Mesenchymal stem cell (in vitro differentiated cells and primary cell): ENCODE measurements at places on chromosomes 12 and 14.

- peak; percentile 45 for DNase-seq
These were observed 18.4 kb downstream of the TMPO start for GRCh38 chr12:98533723-98534251.

DNA sequence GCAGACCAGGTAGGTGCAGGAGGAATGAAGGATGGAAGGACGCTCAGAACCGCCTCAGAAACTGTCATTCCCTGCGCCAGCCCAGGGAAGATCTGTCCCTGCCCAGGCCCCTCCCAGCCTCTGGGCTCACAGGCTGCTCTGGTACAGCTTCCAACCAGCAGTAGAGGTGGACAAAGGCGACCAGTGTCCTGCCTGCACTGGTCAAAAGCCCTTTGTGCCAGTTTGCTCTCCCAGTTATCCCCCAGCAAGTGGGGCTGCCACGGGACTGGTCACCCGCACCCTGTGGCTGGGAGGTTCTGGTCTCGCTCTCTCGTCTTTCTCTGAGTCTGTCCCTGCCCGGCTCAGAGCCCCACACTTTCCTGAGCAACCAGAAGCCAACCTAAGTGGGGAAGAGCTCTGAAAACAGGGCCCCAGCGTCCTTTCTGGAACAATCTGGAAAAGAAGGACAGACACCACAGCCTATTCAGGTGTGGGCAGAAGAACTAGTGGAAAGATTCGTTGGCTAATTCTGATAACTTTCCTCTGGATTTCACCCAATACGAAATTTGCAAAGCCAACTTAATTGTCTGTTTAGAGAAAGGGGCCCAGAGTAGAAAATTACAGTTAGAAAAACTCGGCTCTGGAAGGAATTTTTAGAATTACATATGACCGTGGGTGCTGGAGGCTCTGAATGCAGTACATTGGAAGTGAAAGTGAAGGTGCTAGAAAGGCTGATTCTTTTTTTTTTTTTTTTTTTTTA is 21.7 kb downstream of the SNRNP35 start:
- DNase-seq, result no peak

DNA sequence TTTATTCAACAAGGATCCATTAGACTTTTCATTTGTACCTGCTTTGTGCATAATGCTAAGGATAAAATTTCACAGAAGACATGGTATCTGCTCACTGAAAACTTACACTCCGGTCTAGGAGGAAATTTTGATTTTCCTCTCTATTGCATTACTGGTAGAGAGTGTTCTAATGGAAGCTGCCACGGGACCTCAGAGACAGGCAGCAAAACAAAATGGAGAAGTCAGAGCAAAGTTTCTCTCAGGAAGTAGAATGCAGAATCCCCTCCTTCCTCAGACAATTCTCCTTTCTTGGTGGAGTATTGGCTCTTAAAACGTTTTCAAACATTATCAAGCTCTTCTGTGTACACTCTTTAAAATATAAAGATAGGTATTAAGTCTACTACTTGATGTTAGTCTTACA is 12.3 kb downstream of the CLEC2B start:
- no peak for DNase-seq

DNA sequence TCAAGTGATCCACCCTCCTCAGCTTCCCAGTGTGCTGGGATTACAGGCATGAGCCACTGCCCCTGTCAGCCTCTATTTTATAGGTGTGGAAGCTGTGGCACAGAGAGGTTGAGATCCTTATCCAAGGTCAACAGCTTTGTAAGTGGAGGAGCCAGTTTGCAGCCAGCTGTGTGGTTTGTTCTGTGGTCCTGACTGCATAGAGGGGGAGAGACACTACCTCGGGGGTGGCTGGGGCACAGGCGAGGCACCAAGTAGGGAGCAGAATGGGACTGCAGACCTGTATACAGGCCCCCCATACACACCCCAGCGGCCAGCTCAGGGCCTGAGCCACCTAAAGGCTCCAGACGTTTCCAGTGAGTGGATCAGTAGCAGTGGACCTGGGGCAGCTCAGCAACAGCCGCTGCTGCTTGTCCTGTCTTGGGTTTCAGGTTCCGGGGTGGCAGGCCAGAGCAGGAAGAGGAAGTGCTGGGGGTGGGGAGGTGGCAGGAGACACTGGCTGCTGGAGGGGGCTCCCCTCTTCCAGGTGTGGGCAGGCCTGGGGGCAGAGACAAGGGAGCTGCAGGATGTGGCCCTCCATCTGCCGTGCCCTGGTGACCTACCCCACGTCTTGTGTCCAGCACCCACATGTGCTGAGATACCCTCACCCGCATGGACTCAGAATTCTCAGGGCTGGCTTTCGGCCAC is 11.0 kb downstream of the ORAI1 start:
- DNase-seq, result no peak

- DNase-seq, result no peak
These were observed 12.0 kb downstream of the MORN3 start for GRCh38 chr12:121657305-121658008.

GRCh38 chr14:95922080-95922479 is 45.4 kb downstream of the TUNAR start:
- no peak for DNase-seq

GRCh38 chr12:26754148-26754547 is 78.8 kb downstream of the ITPR2 start:
- no peak for DNase-seq

DNA sequence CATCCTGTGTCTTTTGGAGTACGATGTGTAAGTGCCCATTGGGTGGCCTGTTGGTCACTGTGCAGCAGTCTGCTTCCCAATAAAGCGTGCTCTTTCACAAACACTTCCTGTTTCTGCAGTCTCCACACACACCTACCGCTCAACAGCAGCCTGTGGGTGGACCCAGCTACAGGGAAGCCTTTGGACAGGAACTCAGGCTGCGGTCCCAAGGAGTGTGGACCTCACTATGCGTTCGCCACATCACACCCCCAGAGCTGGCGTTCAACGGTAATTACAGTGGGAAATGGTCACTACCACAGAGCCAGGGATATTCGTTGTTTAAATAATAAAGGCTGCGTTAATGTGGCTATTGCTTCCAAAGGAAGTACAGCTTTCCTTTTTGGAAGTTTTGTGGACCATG is 16.2 kb downstream of the PSMC1 start:
- no peak for DNase-seq

GRCh38 chr12:65156366-65156841 is 13.0 kb upstream of the LEMD3 start:
- no peak for DNase-seq

- DNase-seq, result no peak
These were observed 21.9 kb upstream of the MAP1LC3B2 start for GRCh38 chr12:116537101-116537904.

DNA sequence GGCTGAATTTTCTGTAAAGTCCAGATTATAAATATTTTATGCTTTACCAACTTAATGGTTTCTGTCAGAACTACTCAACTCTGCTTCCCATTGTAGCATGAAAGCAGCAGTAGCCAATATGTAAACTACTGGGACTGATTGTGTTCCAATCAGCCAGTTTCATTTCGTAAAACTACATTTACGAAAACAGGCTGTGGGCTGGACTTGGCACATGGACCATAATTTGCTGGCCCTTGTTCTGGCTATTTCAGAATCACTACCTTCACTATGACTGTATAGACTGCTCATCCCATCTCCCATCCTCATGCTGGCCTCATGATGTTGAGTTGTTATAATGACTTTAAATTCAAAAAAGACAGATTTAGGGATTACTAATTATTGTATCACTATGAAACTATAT is 38.7 kb downstream of the FAR2 start:
- DNase-seq, result no peak

DNA sequence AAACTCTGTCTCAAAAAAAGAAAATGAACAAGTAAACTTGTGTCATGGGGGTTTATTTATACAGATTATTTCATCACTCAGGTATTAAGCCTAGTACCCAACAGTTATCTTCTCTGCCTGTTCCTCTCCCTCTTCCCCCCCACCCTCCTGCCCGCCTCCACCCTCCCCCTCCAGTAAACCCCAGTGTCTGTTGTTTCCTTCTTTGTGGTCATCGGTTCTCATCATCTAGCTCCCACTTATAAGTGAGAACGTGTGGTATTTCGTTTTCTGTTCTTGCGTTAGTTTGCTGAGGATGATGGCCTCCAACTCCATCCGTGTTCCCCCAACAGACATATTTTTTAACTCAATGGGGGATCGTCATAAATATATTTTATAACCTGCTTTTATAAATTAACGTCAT is 12.3 kb downstream of the IL31 start:
- no peak for DNase-seq

DNA sequence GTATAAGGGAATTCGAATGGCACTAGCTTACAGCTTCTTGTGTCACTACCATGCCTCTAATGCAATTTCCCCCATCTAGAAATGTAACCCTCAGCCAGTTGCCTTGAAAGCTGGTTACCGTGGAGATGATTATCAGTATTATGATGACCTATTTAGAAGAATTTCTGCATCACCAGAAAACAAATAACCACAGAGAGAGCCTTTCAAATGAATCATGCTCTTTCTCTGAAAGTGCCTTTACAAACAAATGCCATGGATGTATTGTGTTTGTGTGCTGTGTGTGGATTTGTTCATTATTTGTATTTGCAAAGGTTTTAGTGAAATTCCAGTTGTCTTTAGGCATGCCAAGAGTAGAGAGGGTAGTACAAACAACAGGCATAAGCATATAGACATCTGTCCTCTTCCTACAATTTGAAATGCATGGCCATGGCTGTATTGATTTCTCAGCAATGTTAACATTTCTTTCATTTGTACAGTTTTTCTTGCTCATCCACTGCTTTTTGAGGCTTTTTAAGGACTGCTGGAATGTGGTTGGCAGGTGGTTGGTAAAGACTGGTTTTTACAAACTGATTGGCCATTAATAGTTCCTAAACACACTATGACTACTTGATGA is 266.5 kb downstream of the PAWR start:
- DNase-seq, result peak; percentile 96

GRCh38 chr14:101105045-101105444 is 201.5 kb upstream of the RTL1 start:
- DNase-seq, result no peak

- DNase-seq, result peak; percentile 89
These were observed 92.1 kb downstream of the LRRC74A start for GRCh38 chr14:76918256-76918781.

DNA sequence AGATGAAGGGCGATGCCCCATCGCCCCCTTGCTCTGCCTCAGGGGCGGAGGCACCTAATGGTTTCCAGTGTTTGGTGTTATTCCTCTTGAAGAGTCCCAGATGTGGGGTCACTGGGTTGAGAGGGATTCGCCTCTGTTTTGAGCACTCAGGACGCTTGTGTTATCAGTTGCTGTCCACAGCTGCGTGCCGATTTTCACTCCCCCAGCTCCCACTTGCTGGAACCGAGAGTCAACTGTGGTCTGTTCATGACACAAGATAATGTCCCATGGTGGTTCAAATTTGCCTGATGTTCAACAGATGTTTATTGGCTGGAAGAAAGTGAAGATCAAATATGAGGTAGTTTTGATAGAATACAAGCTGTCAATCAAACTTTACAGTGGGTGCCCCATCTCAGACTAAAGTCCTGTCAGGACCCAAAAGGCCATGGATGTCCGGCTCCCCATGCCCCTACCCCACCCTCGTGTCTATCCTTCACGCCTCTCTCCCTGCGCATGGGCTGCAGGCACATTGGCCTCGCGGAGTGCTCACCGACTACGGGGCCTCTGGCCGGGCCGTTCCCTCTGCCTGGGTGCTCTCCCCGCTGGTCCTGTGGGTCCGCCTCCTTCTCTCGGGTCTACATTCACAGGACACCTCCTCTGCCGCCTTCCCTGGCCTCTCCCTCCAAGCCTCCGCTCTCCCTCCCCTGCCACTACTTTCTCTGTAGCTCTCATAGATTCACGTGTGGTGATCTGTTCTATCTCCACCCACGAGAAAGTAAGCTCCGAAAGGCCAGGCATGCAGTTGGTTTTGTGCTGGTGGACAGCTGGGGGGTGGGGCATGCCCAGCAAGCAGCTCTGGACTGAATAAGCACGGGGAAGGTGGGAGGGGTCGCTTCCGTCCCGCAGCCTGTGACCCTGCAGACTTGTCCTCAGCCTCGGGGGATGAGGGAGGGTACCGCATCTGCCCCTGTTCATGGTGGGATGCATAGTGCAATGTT is 6.8 kb upstream of the TRAF3 start:
- DNase-seq, result no peak

GRCh38 chr14:105089746-105090492 is 24.7 kb upstream of the GPR132 start:
- no peak for DNase-seq

DNA sequence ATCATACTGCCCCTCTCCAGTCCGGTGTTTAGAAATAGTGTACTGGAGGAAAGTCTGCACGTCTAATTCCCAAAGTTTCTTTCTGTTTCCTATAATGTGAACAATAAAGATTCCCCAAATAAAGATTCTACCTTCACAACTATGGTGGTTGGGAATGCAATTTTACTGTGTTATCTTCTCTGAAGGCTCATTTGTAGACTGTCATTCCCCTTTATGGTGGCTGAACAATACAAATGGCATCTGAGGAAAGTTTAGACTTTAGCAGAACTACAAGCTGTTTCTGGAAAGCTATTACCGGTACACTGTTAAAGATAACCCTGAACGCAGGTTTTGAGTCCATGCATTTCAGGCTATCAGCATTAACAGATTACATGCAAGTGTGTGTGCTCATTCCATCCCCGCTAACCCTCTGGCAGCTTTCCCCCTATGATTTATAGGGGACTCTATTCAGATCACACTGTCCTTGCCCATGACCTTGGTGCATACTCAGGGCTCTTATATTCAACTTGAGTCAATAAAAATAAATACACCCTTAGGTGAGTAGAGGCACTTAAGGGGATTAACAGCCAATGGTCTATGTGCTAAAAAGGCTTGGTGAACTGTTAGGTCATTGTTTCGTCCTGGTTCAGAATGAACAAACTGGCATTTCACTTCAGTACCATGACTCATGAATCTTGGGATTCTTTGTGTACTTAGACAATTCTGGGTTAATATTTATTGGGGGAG is 60.7 kb upstream of the PYGL start:
- peak; percentile 57 for DNase-seq

DNA sequence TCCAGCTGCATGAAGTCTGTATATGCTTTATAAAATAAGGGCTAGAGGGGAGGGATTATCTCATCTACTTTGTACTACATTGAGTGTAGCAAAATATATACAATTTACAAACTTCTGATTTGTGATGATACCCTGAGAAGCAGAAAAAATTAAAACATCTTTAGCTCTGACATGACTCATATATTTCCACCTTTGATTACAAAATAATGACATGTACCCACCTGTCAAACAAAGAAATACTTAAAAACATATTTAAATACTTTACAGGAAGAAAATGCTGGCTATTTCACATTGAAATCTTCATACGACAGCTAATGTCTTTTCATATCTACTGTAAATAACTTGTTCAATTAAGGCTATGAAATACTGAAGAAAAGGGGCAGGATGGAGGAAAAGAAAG is 3.3 kb downstream of the GPR135 start:
- DNase-seq, result no peak

DNA sequence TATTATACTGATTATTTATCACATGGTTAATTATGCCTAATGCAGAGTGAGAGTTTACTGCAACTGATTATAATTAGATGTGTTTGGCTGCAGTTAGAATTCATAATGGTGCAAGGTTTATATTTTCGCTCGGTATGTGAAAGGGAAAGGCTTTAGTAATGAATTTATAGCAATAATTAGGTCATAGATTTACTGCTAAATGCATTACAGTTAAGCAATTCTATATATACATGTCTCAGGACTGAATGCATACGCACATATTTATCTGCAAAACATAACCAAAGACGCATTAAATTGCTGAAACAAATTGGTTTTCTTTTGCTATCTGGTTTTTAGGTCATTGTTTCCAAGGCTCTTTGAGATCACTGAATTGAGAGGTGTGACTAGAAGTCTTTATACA is 428.1 kb upstream of the PDE3A start:
- no peak for DNase-seq

- peak; percentile 94 for DNase-seq
These were observed 205.9 kb downstream of the KIF21A start for GRCh38 chr12:39237004-39237403.

GRCh38 chr12:94149781-94150239 is 1.4 kb downstream of the PLXNC1 start:
- DNase-seq, result peak; percentile 59
